Effector memory CD4-positive, alpha-beta T cell (primary cell): ENCODE measurements at places on chromosomes 4 and X.

GRCh38 chr4:173990126-173990868 is 293.2 kb downstream of the FBXO8 start:
- no peak for DNase-seq

DNA sequence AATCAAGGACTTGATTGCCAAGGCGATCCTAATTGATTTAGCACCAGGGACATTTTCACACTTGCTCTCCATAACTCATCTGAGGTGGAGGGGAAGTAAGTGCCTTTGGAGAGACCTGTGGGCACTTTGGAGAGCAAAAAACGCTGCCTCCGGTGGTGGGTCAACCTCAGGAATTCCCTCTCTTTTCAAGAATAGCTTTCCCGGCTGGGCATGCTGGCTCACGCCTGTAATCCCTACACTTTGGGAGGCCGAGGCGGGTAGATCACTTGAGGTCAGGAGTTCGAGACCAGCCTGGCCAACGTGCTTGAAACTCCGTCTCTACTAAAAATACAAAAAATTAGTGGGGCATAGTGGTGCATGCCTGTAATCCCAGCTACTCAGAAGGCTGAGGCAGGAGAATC is 49.2 kb downstream of the PRPS1 start:
- DNase-seq: no peak

DNA sequence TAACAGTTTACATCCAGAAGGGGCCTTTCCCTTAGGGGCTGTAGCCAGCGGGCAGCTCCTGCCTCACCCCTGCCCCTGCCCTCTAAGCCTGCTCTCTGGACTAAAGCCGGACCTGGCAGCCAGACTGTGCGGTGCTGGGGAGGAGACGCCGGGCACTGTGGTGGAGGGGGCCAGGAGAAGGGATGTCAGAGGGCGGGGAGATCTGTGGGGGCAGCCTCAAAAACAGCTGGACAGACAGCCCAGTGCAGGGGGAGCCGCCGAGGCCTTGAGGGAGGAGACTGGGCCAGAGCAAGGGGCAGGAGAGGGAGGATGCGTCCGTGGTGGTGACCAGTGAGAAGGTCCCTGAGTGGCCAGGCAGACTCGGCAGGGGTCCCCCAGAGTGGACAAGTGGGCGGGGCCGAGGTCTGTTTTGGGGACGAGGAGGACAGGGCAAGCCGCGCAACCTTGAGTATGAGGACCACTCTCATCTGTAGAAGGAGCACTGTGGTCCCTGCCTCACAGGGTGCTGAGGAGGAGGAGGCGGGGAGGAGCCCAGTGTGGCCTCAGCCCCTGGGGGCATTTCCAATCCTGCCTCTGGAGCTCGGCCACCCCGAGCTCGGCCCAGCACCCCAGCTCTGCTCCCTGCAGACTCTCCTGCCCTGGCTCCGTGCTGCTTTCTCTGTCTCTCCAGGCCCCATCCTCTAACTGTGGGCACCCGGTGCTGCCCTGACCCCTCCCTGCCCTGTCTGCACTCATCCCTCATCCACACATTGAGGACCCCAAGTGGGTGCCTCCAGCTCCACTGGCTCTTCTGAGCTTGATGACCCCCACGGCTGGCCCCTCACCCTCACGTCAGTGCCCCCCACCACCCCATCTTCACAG is 59.2 kb upstream of the NKX1-1 start:
- DNase-seq: no peak

GRCh38 chrX:118493653-118494297 is 1.8 kb upstream of the DOCK11 start:
- no peak for DNase-seq

DNA sequence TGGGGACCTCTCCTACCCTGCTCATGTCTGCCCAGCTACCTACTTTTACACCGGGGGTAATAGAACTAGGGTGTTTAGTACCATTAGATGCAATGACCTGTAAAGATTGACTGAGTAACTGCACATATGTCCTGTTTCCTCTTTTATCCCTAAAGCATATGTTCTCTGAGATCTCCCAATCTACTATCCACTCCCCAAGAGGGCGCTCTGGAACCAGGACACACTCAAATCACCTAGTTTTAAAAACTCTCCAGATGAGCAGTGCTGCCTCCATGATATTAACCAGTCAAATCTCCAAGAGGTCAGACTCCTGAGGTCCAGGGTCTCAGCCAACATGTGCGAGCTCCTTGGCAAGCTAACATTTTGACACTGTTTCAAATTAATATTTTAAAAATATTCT is 87.0 kb upstream of the TSPAN5 start:
- DNase-seq: no peak
